ENCODE measurements at places on chromosomes 2 and 18.

GRCh38 chr2:42949125-42949524 lies 156.7 kb upstream of the HAAO start:
- DNase-seq = no peak

- no peak for DNase-seq
These were observed 109.1 kb downstream of the CDK15 start for GRCh38 chr2:201915446-201915845.

GRCh38 chr2:13581471-13581870 lies 864.7 kb downstream of the TRIB2 start:
- DNase-seq = no peak

- DNase-seq = no peak
These were observed 1.7 kb upstream of the SP100 start for GRCh38 chr2:230414302-230414701.

DNA sequence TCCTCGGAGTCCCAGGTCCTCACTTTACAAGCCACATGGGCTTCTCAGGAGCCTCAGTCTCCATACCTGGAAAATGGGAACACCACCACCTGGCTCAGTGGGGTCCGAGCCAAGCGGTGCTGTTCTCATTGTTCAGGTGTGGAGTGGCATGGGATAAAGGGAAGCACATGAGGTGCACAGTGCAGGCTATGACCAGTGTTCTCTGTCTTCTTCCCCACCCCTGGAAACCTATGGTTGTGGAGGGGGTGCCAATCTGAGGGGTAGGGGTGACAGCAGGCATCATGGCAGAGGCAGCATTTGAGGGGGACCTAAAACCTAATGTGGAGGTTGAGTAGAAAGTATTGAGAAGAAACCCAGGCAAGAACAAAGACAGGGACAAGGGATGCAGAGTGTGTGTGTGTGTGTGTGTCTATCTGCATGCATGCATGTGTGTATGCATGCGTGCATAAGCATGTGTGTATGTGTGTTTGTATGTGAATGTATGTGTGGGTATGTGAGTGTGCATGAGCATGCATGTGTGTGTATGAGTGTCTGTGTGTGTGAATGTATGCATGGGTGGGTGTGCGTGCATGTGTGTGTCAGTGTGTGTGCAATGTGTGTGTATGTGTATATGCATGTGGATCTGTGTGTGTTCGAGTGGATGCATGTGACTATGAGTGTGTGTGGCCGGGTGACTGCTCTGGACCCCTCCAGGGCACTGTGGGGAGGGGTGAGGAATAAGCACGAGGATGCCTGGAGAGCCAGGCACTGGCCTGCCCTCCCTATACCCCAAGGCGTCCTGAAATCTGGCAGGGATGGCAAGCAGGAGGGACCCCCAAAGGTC lies 4.0 kb downstream of the KIF1A start:
- DNase-seq = no peak

DNA sequence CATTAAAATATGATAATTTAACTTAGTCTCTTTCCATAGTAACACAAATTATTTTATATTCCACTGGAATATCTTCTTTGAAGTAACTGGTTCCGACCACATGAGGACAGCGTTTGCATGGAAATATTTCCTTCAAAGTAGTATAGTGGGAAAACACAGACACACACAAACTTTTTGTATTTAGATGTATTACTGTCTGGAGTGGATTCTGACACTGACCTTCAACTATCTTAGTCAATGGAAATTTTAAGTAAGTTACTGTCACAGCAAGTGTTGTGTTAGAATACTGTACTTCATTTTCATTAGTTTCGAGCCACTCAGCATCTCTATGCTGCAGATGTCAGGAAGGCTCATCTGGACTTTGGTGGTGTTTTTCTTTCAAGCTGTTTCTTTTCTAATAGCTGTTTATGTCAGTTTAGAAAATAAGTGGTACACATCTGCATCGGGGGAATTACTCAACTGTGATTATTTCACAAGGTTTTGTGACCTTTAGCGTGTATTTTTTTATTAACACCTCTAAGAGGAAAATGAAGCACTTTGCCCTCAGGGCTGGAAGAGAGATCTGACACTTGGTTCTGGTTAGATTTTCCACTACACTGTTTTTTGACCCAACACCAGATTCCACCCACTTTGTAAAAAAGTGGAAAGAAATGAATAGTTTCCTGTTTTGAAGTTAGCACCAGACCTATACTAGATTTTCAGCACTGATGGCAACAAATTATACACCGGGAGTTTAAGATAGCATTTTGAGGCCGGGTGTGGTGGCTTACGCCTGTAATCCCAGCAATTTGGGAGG lies 18.9 kb upstream of the THOC1 start:
- DNase-seq = peak; percentile 13

- no peak for DNase-seq
These were observed 602.2 kb downstream of the GALR1 start for GRCh38 chr18:77851802-77852201.

Data from posterior cingulate gyrus (tissue), 11 donors.